CD8-positive, alpha-beta T cell (primary cell): ENCODE measurements at places on chromosomes 7 and 10.

GRCh38 chr10:131915484-131915883 lies 14.7 kb downstream of the PPP2R2D start:
- no peak for DNase-seq

GRCh38 chr10:62653254-62653653 lies 151.3 kb upstream of the ADO start:
- no peak for DNase-seq

DNA sequence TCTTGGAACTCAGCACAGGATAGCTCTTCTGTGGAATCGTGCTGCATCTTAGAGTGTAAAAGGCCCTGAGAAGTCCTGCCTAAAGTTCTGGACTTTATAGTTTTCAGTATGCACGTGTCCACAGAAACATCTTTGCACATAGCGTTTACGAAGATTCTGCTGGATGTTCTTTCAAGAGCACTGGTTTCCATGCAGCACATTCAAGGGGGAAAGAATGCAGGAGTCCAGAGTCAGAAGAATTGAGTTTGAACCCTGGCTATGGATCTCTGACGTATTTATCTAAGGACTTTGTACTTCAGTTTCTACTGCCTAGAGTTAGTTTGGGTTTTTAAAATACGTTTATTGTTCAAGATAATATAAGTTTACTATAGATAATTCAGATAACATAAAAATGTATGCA lies 282.8 kb upstream of the ZMIZ1 start:
- DNase-seq, result no peak

DNA sequence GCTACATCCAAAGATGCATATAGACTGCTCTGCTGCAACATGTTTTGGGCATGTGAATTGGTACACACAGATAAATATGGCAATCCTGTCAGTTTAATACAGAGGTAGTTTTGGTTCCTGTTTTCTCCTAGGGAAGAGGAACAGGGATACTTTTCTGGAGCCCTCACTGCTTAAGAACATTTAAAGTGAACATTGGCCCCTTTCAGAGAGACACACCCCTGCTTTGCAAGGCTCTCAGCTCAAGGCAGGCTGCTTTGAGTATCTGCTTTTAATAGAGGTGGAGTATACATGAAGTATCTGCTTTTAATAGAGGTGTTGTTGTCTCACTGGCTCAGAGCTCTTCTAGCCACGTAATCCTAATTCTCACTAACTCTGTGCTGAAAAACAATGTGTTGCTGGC lies 38.9 kb downstream of the CYP51A1 start:
- DNase-seq, result no peak

- no peak for DNase-seq
Measured at GRCh38 chr10:58322072-58322834, 12.6 kb upstream of the UBE2D1 start.

GRCh38 chr10:4291990-4292389 lies 507.0 kb upstream of the KLF6 start:
- no peak for DNase-seq

DNA sequence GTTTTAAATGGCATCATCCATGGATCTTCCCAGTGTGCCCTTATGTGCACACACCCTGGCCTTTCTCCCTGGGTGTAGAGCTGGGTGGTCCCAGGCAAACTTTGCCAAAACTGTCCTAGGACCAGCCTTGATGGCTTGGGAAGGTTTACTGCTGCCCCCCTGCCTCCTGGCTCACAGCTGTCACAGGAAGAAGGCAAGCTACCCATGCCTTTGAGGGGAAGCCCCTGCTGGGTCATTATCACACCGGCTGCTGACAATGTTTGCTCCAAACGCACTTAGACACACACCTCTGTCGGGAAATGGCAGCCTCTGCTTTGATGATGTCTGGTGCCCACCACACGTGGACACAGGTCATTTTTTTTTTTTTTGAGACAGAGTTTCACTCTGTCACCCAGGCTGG lies 25.2 kb upstream of the FIGNL1 start:
- DNase-seq, result no peak

GRCh38 chr7:131890176-131890575 lies 333.7 kb upstream of the PODXL start:
- no peak for DNase-seq

DNA sequence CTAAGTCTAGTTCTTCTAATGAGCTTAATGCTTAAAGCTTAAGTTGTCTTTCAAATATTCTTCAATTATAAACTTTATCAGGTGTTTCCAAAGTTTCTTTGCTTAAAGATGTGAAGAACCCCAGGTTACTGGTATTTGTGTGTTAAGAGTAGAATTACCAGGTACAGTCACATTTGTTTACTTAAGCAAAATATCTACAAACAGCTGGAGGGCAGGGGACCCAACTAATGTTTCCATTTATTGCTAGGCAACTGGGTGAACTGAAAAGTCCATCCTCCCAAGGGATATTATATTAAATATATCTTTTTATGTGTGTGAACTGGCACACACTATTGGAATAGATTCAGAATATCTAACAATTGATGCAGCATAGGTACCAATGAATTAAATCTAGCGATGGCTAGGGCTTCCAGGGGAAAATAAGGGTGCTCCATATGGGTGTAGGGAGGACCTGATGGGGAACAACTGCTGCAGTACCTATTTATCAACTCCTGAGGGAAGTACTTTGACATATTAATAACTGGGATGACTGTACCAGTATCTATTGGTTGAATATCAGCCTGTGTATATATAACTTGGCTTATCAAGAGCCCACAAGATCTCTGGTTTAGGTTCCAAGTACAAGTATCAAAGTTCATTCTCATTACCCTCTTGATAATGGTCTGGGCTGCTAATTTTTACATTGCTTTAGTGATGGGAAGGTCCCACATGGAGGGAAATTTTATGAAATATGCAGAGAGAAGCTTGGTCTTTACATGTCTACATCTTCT lies 10.3 kb upstream of the AGR3 start:
- DNase-seq, result no peak

DNA sequence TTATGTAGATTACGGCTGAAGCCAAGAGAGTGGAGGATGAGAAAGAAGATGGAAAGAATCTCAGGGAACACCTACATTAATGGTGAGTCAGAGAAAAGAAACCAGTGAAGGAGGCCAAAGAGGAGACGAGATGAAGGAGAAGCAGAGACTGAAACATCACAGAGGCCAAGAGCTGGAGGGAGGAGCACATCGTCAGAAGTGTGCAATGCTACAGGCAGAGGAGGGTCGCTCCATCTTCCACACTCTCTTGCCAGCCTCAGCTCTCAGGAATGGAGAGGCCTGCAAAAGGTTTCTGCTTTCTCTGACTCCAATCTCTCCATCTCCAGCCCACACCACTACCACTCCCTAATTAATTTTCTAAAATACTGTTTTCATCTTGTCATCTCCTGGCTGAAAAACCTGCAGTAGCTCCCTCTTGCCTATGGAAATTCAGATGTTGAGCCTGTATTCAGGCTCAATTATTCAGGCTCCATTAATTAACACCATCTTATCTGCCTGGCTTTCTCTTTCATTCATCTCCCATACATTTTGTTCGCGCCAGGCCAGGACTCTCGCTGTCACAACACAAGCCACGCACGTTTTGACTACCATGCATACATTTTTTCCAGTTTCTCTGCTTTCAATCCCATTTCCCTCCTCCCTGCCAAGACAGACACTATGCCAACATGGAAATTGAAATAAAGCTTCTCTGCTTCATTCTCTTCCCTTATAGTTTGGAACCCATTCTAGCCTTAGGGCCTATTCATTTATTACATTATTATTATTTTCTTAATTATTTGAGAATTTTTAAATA lies 165.8 kb downstream of the INHBA start:
- no peak for DNase-seq

DNA sequence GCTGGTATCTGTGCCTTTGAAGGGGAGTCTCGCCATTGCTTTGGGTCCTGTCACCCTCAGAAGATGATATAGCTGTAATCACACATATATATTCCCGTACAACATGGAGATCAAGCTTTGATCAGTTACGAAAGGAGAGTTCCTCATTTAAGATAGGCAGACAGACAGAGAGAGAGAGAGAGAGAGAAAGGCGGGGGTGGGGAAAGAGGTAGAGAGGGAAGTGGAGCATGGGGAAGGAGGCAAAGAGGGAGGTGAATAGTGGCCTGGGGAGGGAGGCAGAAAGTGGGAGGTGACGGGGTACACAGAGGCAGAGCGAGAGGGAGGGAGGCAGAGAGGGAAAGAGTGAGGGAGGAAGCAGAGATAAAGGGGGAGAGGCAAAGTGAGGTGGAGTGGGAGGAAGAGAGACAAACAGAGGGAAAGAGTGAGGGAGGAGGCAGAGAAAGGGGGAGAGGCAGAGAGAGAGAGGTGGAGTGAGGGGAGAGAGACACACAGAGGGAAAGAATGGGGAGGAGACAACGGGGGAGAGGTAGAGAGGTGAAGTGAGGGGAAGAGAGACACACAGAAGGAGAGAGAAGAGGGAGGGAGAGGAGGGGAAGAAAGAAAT lies 44.6 kb upstream of the C1QL3 start:
- DNase-seq, result no peak

DNA sequence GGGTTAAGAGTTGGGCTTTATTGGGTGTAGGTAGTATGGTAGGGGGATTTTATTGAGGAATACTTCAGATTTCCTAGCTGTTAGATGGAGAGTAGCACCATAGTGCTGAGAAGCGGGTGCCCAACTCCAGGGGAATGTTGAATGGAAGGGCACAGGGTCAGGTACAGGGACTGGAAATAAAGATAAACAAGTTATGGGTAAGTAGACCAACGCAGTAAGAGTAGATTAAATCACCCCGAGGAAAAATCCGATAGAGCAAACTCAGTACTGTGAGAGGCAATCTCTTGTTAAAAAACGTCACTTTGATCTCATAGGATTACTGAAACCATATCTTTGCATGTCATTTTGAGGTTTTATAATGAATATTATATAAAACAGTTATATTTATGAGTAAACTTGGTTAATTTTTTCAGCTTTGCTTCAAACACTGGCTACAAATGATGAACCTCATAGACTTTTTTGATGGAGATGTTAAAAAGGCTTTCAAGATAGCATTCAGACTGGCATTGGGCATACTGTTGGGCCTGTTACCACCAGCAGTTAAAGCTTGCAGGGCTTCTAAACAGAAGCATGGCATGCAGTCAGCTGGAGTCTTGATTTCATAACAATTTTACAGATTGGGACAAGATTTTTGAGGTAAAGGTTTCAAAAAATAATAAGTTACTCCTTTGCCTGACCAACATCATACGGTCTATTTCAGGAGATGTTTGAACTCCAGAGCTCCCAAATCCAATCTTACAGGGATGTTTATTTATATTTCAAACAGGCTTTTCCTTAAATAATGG lies 7.1 kb downstream of the AHR start:
- no peak for DNase-seq

DNA sequence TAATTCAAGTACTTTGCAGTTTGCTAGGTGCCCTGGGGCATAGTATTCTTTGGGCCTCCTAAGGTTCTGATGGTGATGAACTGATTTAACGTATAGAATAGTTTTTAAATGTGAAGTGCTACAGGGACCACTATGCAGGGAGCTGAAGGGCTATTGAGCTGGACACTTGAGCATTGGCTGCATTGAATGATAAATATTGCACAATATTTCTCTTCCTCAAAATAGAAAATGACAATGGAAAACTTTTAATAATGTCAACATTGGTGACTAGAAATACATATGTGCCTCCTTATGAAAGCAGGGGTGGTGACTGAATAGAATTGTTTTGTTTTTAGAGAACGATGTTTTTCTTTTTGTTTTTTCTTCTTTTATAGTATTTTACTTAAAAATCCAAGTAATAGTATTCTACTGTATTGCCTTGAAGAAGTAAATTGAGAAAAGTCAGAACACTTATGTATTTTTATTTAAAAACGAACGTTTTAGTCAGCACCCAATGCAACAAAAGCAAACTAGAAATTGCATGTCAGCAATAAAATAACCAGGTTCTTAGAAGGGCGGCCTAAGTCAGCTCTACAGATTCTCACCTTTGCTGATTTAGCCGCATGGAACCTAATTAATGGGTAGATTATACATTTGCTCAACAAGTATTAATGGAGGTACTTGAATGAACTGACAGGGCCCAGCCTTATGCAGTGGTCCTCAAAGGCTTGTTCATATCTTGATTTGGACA lies 244.0 kb upstream of the KLF6 start:
- no peak for DNase-seq

GRCh38 chr10:6528198-6528950 lies 51.7 kb downstream of the PRKCQ start:
- DNase-seq, result no peak

DNA sequence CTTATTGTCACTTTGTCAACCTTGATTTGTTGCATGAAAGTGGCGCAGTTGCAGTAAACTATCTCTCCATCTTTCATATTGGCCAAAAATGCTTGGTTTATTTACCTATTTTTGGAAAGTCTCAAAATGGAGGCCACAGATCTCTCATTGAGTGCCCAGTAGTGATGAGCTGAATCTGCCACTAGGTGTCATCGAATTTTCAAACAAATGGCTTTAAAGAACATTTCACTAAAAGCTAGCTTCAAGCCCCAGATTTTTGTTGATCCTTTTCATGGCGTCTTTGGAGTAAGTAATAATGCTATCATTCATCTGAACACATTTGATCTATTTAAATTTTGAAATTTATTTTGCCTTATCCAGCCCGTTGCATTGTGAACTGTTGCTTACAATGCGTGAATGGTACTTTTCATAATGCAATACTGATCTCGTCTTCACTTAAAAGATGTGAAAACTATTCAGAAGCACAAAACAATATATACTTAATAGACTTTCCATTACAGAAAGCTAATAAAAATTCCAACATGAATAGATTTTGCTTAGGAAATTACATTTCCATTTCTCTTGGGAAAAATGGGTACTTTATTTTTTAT lies 236.2 kb downstream of the DNAJB9 start:
- DNase-seq, result no peak
